ENCODE measurements at places on chromosomes 5 and 9.

- DNase-seq: no peak
Measured at GRCh38 chr5:78557601-78558000, 91.0 kb downstream of the LHFPL2 start.

DNA sequence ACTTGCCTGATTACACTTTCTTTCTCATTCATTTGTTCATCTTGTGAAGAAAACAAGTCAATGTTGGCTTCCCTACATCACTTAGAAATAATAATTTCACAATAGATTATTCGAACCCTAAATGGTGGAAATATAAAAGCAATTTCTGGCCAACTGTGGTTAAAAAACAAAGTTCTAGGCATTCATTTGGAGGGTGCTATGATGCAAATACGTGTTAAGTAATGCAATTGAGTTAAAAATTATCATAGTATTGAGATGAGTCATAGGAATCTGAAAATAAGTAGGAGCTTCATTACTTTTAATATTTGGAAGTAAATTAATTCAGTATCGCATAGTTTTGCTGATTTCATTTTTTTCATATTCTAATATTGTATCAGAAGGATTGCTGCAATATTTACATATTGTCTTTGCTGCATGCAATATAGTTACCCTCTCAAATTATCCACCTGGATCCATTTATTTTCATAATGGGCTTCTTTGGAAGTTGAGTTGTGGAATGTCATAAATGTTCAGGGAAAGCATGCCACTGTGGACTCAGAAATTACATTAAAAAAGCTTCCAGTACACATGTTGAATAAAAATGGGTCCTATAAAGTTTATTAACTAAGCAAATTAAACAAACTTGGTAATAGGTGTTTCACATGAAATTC, 647.7 kb upstream of the WWC1 start:
- DNase-seq: no peak

GRCh38 chr5:78547731-78548615, 100.6 kb downstream of the LHFPL2 start:
- DNase-seq: no peak

DNA sequence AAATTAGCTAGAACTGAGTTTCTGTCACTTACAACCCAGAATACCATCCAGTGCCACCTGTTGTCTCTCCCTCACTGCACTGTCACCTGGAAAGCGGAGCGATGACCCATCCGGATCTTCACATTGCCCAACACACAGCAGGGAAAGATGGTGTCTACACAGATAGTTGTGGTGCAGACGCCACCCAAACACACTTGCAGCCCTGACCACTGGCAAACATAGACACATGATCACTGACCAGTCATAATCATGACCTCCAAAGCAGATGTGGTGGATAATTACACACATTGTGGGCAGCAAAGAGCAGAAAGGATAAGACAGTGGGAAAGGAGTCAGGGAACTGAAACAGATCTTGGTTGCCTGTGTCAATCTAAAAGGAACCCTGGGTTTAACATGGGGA, 64.7 kb downstream of the GABBR2 start:
- DNase-seq: no peak

- DNase-seq: no peak
Measured at GRCh38 chr5:128378196-128378595, 159.8 kb downstream of the FBN2 start.

GRCh38 chr9:35342221-35342958, 147.5 kb upstream of the RUSC2 start:
- DNase-seq: no peak

DNA sequence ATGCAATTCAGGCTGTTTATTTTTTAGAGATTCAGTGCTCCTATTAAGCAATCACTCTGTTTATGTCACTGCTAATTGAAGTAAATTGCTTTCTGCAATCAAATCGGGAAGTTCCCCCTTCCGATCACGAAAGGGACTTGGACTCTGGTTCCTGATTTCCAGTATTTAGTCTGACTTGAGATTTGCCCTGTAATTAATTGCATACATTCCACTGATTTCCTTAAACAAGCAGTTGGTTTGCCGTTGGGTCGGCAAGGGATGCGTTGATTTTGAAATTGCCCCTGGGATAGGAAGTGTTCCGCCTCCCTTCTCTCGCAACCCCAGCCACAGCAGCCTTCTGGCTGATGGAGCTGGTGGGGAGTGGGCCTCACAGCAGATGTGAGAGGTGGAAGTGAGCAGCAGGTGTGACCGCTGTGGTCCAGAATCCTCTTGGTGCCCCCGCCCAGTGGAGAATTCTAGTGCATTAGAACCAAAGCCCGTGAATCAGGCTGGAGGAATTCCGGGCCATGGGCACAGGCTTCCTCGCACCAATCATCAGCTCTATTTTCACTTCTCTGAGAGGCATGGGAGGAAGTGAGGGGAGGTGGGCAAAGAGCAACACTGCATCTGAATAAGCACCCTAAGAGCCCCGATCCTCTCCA, 102.5 kb downstream of the SPRY4 start:
- DNase-seq: no peak

- DNase-seq: no peak
Measured at GRCh38 chr9:78806492-78807160, 509.7 kb downstream of the PSAT1 start.

DNA sequence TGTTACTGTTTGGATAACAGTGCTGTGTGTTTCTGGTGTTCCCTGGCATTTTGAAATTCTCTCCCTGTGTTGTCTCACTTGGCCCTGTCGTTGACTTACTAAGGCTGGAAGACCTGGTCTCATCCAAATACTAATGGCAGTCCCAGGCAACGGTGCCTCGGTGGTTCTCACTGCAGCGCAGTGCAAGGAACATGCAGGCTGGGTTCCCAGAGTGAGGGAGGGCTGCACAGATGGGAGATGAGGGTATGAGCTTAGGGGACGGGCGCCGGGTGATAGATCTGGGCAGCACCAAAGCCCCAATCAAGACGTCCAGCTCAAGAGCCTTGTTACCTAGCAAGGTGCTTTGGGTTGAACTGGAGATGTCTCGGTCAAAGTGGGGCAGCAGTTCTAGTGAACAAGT, 11.0 kb downstream of the CCT5 start:
- no peak for DNase-seq

DNA sequence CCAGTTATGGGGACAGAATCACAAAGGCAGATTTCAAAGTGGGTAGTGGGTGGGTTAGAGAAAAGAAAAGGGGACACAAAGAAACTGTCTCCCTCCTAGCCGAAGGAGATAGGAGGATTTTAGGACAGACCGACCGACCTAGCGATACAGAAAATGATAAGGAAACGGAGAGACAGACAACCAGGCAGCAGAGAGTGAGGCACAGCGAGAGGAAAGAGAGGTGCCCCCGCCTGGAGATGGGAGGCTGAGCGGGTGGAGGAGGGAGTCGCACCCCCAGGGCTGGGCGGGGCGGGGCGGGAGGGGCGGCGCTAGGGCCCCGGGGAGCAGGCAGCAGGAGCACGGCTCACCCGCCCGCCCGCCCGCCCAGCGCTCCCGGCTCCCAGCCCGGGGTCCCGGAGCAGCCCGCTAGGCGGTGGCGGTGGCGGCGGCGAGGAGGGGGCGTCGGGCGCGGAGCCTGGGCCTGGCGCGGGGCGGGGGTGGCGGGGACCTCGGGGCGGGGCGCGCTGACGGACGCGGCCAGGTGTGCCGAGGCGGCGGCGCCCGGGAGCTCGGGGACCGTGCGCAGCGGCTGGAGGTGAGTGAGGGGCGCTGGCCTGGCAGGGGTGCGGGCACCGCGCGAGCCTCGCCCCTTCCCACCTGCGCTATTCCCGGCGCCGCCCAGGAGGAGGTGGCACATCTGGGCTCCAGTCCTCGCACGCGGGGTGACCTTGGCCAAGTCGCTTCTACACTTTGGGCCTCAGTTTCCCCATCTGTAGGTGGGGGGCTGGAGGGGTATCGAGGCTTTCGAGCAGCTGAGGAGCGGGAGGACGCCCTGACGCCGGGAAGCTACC, 15.9 kb upstream of the SYNPO start:
- no peak for DNase-seq

Data from NCI-H187 (cell line).